Motor neuron (in vitro differentiated cells): ENCODE measurements at places on chromosomes 11 and 22. TPM values are rescaled to one million over a fixed set of nuclear protein-coding genes. Genes with fewer than 3 reads are reported as not detected.

The CYB5R2 gene
- total RNA-seq, result 1.6 and 2.0 TPM in 2 replicates

The CSNK2A3 gene
- 1.8 TPM in 2 replicates for total RNA-seq

The TEX54 gene
- 5.4 and 5.7 TPM in 2 replicates for total RNA-seq

The LYVE1 gene
- 0.09 and 0.17 TPM in 2 replicates for total RNA-seq

The GVQW3 gene
- total RNA-seq, result 15.5 and 16.9 TPM in 2 replicates

The ACR gene
- total RNA-seq, result 1.2 TPM in 1 of 2 replicates, not detected in the other

The GRAP2 gene
- 0.69 TPM in 1 of 2 replicates, not detected in the other for total RNA-seq

The PAMR1 gene
- total RNA-seq, result 1.1 and 1.5 TPM in 2 replicates

The MMP27 gene
- total RNA-seq, result 0.20 and 0.22 TPM in 2 replicates

DNA sequence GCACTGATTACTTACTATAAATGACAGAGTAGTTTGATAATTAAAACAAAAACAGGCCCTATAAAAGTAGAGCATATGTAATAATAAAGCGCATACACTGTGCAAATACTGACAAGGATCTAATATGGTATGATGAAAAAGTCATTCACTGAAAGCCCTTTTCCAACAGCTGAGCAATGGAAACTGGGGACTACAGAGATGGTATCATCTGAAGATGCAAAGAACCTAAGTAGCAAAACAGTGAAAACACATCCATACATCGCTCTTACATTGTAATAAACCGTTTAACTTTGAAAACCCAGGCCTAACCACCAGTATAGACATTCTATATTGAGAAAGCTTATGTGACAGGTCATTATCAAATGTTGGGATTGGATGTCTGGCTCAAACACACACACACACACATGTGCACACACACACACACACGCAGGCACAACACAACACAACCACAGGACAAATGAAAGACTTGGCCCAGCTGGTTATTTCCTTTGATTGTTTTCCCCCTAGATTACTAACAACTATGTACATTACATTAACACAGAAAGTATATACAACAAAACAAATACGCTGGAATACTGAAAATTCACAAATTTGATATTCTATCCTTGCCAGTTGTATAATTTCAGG is 119.5 kb downstream of the APOL5 start:
- no peak for ATAC-seq

DNA sequence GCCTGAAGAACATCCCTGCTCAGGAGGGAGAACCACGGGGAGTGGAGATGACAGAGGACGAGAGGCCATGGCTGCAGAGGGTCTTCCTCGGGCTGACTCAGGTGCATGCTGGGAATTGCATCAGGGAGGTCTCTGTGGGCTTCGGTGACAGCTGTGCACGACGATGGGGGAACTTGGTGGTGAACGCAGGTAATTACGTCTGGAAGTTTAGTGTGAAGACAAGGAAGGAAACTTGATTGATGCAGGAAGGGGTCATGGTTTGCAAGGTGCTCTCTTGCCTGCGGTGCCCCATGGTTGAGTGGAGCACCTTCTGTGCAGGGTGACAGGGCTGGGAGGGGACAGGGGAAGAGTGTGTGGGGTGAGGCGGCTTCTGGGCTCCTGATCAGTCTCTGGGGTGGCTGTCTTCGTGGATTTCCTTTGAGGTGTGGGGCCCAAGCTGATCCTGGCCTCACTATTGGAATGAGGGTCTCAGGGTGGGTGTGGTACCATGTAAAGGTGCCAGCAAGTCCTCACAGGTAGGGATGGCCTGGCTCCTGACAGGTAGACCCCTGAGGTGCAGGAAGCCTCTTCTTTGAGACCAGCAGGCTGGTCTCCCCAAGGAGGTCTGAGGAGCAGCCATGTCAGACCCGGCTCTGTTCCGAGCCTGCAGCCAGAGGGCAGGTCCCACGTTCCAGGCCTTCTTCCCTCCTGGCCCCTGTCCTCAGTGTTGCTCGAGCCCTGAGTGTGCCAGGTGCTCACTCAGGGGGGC is 1020.1 kb downstream of the TBC1D22A start:
- ATAC-seq, result no peak

GRCh38 chr11:69400771-69401590 is 80.5 kb upstream of the LINC01488 start:
- no peak for ATAC-seq

DNA sequence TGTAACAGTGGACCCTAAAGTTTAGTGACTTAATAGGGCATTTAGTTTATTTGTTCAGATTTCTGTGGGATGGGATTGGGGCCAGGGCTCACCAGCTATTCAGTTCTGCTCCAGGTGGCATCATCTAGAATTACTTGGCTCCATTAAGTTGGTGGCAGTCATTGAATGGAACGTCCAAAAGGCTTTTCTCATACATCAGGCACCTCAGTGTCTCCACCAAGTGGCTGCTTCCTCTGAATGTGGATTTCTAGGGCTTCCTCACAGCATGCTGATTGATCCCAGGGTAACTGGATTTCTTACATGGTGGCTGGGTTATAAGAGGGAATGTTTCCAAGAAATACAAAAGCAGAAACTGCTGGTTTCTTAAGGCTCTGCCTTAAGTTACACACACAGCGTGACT is 34.7 kb downstream of the USP47 start:
- no peak for ATAC-seq

DNA sequence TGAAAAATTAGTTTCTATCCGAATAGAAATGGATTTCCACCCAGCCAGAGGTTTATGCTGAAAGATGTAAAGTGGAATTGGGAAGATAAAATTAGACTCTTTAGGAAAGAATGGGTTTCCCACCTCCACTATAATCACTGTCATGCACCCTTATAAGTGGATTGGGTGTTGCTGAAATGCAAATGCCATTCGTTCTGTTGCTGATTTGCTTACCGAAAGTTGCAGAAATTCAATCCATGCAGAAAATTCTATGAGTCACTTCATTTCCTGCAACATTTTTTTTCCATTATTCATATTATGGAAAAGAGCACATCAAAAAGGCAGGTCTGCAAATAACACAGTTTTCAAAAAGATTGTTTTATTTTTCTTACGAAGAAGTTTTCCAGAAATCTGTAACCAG is 65.6 kb downstream of the LDLRAD3 start:
- peak; percentile 75 for ATAC-seq

DNA sequence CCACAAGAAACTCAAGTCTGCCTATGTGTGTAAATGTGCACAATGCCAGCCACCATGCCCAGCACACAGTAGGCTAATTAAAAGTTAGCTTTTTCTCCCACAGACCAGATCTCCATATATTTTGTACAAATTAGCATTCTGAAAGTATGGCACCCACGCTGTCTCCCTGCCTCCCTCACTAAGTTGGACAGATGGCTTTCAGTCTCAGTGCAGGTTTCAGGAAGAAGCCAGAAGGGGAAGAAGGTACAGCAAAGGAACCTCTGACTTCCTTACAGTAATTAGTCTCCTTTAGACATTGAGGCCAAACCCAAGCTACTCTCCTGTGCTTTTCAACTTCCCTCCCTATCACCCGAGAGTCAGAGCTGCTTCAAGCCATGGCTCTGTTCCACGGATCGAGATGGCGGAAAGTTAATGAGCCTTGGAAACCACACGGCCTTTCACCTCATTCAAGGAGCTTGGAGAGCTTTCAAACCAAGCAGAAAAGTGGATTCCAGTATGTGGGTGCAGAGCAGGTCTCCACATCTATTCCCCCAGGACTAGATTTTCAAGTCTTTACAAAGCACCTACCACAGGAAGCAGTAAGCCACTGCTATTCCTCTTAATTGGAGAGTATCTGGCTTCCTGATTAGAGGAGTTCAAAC is 221.1 kb upstream of the NARS2 start:
- no peak for ATAC-seq

DNA sequence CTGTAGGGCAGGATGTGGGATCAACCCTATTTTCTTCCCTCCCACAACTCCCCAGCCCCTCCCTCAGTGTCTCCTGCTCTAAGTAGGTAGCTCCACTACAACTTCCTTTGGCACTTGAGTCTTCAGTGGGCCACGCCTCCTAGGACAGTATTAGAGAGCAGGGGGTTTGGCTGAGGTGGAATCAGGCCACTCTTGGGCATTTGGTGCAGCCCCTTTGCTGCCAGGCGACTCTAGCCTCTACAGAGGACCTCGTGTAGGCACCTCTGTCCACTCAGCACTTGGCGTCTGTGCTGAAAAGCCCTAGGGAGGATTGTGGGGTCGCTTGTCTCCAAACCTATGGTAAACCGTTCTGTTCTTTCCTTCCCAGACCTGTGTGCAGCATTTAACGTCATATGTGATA is 2.7 kb downstream of the FADD start:
- ATAC-seq, result no peak

DNA sequence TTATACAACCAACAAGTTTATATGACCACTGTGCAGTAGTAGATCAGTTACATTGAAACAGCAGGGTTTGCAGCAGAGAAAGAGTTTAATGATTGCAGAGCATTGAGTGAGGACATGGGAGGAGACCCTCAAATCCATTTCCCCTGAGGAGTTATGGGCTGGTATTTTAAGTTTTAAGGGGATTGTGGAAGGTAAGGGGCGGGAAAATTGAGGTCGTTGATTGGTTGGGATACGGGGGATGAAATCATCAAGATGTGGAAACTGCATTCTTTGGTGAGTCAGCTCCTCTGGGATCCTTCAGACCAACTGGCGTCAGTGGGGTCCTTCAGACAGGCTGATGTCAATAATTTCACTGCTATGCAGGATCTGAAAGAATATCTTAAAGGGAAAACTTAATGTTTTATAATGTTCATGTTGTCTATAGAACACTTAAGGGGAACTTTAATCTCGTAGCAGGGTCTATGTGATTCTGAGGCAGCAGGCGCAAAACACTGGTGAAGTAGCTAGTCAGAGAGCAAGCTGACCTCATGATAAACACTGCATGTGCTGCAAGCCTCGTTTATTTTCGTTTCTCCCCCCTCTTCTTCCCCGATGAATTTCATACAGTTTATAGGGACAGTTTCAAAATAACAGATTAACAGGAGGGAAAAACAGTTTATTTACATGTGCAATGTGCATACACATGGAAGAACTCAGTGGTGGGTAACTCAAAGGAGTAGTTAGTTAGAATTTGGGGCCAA is 17.4 kb upstream of the BACE1-AS start:
- peak; percentile 71 for ATAC-seq

DNA sequence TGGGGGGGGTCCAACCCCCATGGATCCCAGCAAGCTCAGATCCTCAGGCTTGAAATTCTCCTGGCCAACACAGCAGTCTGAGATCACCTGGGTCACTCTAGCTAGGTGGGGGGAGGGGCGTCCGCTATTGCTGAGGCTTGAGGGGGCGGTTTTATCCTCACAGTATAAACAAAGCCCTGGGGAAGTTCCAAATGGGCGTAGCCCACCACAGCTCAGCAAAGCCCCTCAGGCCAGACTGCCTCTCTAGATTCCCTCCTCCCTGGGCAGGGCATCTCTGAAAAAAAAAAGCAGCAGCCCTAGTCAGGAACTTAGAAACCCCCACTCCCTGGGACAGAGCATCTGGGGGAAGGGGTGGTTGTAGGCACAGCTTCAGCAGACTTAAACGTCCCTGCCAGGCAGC is 16.7 kb downstream of the TRPC6 start:
- ATAC-seq, result no peak

GRCh38 chr11:112588252-112588694 is 327.6 kb upstream of the PLET1 start:
- ATAC-seq, result peak; percentile 95

GRCh38 chr11:65159012-65159411 is 11.0 kb upstream of the SPDYC start:
- ATAC-seq, result no peak

GRCh38 chr11:56624661-56625110 is 10.0 kb upstream of the OR5M1 start:
- peak; percentile 96 for ATAC-seq

DNA sequence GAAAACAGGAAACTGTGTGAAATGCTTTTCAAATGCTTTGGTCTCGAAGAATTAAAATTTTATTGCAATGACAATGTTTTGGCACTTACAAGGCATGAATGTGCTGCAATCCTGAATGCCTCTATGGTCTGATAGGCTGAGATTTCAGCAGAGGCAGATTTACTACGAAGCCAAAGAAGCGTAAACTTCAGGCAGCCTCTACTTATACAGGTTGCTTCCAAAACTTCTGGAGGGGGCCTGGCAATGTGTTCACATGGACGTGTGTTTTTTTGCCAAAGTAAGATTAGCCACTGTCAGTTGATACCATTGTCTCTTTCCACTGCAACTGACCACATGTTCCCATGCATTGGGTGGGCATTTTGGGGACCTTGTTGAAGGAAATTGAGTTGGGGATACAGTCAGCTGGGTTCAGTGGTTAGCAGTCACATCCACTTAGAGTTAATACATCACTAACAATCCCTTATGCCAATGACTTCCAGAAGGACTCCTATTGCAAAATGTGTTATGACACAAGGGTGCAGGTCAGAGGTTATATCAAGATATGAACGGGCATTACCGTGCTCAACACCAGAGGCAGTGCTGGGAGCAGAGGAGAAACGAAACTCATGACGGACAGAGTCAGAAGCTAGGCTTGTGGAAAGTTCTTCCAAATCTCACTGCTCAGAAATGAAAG is 48.8 kb downstream of the ABTB2 start:
- ATAC-seq, result no peak

DNA sequence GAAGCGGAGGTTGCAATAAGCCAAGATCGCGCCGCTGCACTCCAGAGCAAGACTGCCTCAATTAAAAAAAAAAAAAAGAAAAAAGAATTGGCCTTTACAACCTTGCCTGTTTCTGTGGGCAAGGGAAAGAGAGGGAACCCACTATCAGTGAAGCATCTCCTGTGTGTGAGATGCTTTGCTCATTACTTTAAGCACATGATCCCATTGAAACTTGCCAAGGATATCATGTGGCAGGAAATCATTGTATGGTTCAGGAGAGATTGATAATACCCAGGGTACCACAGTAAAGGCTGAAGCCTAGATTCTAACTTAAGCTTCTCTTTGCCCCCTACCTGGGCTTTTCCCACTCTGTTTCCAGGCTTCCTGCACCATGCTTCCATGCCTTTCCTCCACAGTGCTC is 3.6 kb downstream of the LDLRAD3 start:
- no peak for ATAC-seq

- peak; percentile 97 for ATAC-seq
Measured at GRCh38 chr22:42697542-42698013, 23.1 kb downstream of the A4GALT start.

GRCh38 chr22:37508431-37508992 is 10.7 kb downstream of the CARD10 start:
- peak; percentile 52 for ATAC-seq

DNA sequence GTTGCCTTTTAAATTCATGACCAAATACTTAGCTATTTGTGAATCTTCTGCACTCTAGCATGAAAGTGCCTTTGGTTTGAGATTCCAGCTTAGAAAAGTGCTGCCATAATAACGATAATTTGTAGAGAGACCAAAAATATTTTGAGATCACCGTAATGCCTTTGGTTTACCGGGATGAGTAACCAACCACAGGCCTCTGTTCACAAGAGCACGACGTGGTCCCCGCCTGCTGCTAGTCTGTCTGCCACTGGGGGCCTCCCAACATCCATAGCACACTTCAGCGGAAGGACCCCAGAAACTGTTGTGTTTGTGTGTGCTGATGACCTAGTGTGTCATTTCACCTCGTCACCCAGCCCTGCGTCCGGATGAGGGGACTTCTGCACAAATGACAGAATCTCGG is 67.0 kb upstream of the RASSF10 start:
- no peak for ATAC-seq

GRCh38 chr11:45457649-45458048 is 171.5 kb upstream of the SYT13 start:
- no peak for ATAC-seq
